Stimulated activated CD8-positive, alpha-beta memory T cell treated with anti-CD3 and anti-CD28 coated beads, Interleukin-4, amount 100 ng/mL, for 4 hours (primary cell): ENCODE measurements at places on chromosomes 11 and 22.

DNA sequence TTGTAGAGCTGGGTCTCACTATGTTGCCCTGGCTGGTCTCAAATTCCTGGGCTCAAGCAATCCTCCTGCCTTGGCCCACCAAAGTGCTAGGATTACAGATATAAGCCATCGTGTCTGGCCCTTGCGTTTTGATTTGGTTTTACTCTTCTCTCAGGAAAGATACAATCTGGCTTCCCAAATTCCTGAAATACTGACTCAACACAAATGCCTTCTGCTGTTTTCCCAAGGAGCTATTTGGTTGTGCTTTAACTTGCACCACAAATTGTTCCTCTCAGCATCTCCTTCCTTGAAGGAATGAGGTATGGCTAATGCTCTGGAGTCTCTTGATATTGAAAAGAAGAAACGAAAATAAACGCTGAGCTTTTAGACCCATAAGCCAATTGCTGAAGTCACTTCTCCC, 110.0 kb upstream of the PAX6 start:
- no peak for DNase-seq

DNA sequence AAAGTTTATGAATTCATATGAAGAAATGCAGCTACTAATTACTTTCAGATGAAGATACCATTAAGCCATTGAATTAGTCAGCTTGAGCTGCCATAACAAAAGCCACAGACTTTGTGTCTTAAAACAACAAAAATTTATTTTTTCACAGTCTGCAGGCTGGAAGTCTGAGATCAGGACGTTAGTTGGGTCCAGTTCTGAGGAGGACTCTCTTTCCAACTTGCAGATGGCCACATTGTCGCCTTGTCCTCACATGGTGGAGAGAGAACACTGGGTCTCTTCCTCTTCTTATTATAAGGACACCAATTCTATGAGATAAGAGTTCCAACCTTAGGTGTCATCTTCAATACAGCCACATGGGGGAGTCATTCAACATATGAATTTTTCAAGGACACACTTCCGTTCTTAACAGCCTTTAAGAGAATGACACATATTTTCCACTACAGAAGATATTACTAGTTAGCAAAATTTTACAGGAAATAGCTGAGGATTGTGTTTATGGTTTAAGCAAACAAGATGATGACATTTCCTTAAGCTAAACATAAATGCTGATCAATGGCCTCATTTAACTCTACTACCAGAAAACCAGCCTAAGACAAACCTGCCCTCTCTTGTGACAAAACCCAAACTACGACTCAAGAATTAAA, 56.0 kb downstream of the DCUN1D5 start:
- no peak for DNase-seq

- DNase-seq: no peak
Observed at GRCh38 chr11:29996016-29996415, 20.8 kb downstream of the KCNA4 start.

DNA sequence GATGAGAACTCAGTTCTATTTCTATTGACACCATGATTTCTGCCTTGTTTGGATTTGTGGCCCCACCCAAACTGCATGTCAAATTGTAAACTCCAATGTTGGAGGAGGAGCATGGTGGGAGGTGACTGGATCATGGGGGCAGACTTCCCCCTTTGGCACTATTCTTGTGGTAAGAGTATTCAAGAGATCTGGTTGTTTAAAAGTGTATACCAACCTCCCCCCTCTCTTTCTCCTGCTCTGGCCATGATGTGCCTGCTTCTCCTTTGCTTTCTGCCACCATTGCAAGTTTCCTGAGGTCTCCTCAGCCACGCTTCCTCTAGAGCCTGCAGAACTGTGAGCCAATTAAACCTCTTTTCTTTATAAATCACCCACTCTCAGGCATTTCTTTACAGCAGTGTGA, 7.9 kb upstream of the FOXRED2 start:
- DNase-seq: no peak

- peak; percentile 36 for DNase-seq
Observed at GRCh38 chr22:29394931-29395581, 6.7 kb upstream of the AP1B1 start.

DNA sequence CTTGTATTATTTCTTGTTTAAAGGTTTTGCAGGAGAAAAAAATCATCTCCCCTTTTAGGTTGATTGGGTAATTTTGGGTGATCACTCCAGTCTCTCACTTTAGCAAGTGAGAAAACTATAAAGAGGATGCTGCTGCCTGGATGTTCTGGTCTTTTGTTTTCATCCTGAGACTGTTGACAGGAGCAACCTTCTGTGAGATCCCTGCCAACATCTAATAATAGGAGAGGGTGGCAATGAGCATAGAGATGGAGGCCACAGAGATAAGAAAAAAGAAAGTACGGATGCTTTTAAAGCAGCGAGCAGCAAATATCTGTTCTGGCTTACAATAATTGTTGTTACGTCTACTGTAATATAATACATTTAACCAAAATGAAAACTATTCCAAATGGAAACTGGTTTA, 293.6 kb upstream of the MTNR1B start:
- no peak for DNase-seq

GRCh38 chr11:15965562-15966250, 390.6 kb downstream of the SOX6 start:
- no peak for DNase-seq

- no peak for DNase-seq
Observed at GRCh38 chr11:127656116-127656836, 655.7 kb upstream of the KIRREL3 start.

- DNase-seq: no peak
Observed at GRCh38 chr11:70619591-70619990, 221.3 kb downstream of the CTTN start.

- no peak for DNase-seq
Observed at GRCh38 chr11:102810950-102811660, 13.1 kb upstream of the MMP1 start.

DNA sequence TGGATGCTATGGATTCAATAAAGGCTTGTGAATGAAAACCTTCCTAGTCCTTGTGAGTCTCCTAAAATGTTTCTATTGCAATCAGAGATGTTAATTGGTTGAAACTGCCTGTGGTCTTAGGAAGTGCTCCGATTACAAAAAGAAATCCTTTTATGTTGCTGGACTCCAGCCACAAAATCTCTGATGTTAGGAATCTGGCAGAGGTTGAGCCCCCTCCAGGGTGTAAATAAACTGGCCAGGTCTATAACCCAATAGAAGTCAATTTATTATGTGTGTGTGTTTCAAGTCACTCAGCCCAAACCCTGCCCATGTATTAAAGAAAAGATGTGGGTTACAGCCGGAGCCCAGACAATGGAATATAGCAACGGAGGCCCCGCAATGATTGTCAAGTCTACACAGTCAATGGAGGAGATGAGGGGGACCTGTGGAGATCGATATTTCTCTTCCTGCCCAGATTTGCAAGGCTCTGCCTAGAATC, 218.1 kb upstream of the SORL1-AS1 start:
- no peak for DNase-seq

DNA sequence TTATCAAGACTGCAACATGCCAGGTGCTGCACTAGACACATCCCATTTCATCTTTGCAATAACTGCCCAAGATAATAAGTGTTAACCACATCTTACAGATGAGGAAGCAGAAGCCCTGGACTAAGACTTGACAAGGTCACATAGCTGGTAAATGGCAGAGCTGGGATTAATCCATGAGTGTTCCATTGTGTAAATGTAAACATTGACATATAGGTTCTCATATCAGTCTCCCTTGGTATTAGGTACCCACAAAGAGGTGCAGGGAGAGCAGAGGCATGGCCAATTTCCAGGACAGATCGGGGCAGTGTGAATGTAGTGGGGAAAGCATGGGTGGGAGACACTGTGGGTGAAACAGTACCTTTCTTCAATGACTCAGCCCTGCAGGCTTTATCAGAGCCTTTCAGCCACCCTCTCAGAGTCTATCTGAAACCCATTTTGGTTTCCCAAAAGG, 17.9 kb downstream of the MICAL2 start:
- DNase-seq: no peak

- no peak for DNase-seq
Observed at GRCh38 chr11:107041088-107041444, 22.8 kb upstream of the GUCY1A2 start.

DNA sequence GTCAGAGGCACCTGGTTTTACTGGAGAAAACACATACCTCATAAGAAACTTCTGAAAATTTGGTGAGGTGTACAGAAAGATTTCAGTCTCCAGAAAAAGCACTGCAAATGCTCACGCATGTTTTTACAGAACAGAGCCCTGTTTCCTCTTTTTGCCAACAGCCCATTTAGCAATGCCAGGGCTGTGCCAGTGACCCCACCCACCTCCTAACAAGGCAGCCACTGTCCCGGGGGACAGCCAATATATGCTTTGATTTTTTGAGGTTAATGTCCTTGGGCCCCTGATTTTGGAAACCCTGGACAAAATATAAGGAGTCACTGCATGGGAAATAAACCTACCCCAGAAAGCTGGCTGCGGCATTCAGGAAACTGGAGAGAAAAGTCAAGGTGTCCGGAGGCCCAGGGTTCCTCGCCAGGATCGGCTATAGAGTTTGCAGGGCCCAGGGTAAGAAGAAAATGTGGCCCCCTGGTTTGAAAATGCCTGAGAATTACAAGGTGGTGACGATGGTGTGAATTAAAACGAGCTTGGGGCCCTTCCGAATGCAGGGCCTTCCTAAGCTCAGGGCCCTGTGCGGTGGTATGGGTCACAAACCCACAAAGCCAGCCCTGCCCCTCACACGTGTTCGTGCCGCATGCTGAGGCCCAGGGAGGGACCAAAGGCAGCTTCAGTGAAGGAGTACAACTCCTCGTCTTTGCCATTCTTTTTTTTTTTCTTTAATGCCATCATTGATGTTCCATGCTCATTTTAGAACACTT, 71.1 kb upstream of the WNT7B start:
- DNase-seq: no peak

DNA sequence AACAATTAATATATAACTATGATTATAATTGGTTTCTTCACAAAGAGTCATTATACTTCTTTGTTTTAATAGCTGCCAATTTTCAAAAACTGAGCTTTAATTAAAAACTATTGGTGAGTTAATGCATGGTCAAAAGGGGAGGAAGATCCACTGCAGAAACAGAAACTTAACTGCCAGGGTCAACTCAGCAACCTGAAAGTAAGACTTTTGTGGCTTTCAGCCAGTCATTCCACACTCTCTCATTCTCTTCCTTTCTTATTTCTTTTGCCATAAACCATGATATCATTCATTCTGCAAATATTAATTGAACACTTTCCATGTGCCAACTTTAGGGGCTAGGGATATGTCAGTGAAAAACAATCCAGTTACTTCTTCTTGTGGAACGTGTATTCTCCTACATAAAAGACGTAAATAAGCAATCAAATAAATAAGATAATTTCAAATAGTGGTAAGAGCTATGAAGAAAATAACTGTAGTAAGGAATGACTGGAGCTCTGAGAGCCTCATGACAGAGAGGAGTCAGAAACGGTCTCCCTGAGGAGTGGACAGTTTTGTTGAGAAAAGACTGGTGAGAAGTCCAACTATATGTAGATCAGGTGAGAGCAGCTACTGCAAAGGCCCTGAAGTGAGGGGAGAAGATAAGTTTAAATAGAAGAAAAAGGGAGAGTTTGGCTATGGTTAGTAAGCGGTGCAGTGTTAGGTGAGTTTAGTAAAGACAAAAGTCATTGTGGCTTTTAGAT, 130.5 kb downstream of the GRIA4 start:
- DNase-seq: no peak

DNA sequence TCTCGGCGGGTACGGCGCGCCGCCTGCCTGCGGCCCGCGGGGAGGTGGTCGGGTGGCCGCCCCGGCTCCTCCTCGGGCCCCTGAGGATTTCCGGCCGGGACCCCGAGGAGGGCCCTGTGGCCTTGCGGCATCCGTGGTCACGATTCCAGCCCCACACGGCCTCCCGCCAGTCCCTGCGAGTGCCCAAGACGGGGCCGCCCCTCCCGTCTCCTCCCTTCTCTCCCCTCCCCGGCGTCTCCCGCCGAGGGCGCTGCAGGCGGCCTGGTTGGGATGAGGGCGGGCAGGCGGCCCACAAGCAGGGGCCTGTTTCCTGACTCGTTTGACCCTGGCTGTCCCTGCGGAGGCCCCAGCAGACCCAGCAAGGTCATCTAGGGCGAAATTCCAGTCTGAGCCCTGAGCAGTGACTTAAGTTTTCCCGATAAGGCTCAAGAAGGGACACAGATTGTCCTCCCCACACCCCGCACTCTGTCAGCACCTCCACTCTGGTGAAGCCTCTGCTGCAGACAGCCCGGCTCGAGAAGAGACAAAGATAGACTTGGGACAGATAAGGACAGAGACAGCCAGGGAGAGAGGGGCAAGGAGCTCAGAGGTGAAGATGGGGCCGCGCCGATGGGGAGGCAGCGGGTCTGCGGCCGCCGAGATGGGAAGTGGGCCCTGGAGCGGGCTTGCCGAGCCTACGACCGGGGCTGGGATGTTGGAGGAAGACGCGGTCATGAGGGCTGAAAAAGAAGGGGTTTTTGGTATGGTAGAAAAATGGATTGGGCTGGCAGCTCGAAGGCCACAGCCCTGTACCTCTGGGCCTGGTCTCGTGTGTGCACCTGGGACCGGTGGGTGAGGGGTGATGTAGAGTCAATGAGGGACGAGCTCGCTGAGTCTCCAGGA, 95.0 kb downstream of the SWAP70 start:
- DNase-seq: no peak

GRCh38 chr22:44450503-44450902, 47.5 kb downstream of the RTL6 start:
- no peak for DNase-seq

GRCh38 chr11:46600194-46600960, 6.6 kb upstream of the AMBRA1 start:
- no peak for DNase-seq

- no peak for DNase-seq
Observed at GRCh38 chr22:24500277-24500820, 5.2 kb downstream of the UPB1 start.

DNA sequence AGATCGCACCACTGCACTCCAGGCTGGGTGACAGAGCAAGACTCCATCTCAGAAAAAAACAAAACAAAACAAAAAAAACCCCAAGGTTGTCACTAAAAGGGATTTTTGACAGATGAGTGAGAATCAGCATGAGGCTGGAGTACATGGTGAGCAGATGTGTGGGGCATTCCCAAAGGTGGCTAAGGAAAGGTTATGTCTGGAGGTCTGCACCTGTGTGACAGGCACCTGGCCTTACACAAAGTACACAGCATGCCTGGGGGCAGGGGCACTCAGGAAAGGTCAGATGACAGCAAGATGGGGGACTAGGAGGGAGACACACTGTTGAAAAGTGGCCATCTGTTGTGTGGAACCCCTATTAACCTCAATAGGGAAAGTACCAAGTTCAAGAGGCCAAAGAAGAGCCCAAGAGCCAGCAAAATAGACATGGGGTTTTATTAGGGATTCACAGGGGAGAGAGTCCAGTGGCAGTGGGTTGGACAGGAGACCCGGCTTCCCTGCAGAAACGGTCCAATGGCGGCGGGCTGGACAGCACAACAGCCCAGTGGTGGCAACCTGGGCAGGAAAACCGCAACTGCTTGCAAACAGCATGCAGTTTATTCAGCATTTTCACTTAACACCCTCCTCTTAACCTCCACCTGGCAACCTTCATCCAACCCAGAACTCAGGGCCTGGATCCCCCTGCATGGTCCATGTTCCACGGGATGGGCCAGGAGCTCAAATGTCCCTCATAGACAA, 101.1 kb downstream of the MICAL2 start:
- DNase-seq: no peak
